ENCODE measurements at places on chromosomes 5 and 9.

- DNase-seq = no peak
Observed at GRCh38 chr5:60263346-60263745, 369.8 kb upstream of the PDE4D start.

DNA sequence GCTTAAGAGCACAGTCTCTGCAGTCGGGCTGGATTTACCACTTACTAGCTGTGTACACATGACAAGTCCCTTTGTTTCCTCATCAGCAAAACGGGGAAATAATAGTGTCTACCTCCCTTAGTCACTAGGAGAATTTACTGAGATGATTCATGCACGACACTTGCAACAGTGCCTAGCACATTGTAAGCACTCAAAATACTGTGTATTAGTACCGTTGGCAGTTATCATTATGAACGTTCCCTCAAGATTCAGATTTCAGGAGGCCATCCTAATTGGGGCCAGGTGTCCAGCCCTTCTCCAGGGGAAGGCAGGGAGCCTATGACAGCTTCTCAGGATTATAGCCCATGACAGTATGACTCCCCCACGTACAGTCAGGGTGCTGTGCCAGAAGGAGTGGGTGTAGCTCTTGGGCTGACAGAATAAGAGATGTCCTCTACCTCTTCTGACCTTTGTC is 164.3 kb downstream of the DOCK2 start:
- DNase-seq = no peak

DNA sequence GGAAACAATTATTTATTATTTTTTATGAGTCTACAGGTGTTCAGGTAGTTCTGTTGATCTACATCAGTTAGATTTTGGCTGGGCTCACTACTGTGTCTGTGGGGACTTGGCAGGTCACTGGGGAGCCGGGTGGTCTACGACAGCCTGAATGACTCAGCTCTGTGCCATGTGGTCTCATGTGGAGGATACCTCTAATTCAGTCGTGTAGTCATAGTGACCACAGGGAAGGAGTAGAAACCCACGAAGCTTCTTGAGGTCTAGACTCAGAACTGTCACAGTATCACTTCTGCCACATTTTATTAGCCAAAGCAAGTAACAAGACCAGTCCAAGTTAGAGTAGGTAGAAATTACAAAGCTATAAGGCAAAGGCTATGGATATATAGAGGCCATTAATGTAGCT is 64.7 kb upstream of the GRAMD2B start:
- DNase-seq = no peak

DNA sequence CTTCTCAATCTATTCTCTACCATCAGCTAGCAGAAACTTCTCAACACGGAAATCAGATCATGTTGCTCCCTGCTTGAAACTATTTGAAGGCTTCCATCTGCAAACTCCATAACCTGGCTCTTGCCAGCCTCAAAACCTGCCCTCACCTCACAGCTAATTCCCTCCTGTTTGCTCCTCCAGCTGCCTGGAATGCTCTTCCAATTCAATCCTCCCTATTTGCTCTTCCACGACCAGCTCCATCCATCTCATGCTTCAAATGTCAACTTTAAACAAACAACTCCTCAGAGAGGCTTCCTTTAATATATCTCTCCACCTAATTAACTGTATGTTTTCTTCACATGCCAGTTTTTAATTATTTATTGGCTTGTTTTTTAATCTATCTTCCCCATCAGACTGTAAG is 1.5 kb downstream of the PLAA start:
- DNase-seq = no peak

GRCh38 chr5:175718401-175719108 is 60.7 kb downstream of the HRH2 start:
- DNase-seq = no peak

GRCh38 chr5:133362438-133362837 is 249.9 kb downstream of the FSTL4 start:
- no peak for DNase-seq

GRCh38 chr9:114396558-114397218 is 8.9 kb upstream of the AKNA start:
- DNase-seq = no peak

GRCh38 chr9:130328349-130328801 is 62.8 kb downstream of the HMCN2 start:
- DNase-seq = no peak

All from HS-27A (cell line).